ENCODE measurements at places on chromosomes 7 and 10.

GRCh38 chr10:118116715-118117449, 70.1 kb upstream of the RAB11FIP2 start:
- DNase-seq = no peak

GRCh38 chr7:74253835-74254128, 417 bp downstream of the RFC2 start:
- DNase-seq = no peak

GRCh38 chr7:137981668-137982067, 20.2 kb downstream of the CREB3L2 start:
- no peak for DNase-seq

DNA sequence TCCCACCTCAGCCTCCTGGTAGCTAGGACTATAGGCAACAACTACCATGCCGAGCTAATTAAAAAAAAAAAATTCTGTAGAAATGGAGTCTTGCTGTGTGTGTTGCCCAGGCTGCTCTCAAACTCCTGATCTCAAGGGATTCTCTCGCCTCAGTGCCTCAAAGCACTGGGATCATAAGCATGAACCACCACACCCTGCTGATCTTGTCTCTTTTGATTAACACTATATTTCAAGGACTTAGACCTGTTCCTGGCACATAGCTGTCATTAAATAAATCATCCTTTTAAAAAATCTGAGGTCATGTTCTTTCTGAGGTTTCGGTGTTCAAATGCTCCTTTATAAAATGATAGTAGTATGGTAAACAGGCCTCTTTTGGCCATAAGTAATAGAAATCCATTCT, 4.8 kb downstream of the PALS2 start:
- no peak for DNase-seq

GRCh38 chr10:114761205-114762193, 60.1 kb upstream of the FHIP2A start:
- DNase-seq = no peak

- no peak for DNase-seq
These were observed 73.7 kb downstream of the INPP5A start for GRCh38 chr10:132611026-132611910.

DNA sequence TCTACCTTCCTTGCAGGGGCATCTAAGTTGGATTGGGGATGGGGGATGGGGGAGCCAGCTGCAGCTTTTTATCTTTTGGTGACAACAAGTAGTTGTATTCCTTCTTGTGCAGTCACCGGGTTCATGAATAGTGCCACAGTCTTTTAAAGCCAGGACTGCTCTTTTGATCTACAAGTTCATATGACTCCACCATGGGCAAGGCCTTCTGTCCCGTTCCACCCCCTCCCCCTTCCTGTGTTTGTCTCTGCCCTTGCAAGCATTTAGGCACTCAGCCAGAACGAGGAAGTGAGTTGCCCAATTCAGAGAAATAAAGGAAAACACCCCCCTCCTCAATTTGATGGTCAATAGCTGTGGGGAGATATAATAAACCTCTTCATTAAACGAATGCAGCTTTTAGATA, 44.8 kb upstream of the EGR2 start:
- no peak for DNase-seq

GRCh38 chr10:29535012-29535777, 99.6 kb downstream of the SVIL start:
- DNase-seq = no peak

DNA sequence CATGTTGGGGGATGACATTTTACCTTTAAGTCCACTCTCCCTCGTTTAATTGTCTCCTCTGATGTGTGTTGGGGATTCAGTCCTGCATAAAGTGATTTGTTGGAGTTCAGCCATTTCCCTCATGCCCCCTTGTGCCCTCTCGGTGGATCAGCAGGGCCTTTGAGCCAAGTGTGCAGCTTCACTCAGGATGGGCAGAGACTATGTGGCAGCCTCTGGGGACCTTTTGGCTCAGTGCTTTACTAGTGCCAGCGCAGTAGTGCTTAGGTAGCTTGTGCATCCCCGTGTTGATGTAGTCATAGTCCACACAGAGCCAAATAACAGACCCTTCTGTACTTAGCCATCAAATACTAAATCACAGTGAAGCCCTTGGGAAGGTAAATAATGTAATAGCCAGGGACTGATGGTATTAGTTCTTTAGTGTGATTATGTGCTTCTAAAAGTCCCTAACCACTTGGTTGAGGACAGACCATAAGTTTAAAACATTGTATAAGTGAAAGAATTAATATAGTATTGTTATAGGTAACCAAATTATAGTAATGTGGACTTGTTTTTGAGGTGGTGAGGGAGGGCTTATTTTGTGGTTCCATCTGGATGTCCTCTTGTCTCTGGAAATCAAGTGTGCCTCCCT, 11.4 kb downstream of the BUB3 start:
- DNase-seq = no peak

GRCh38 chr7:72493850-72494661, 81.9 kb upstream of the CALN1 start:
- peak; percentile 35 for DNase-seq

All from CD4-positive, alpha-beta T cell treated with Interferon alpha-2 for 1 hour (primary cell).